Activated naive CD8-positive, alpha-beta T cell treated with anti-CD3 and anti-CD28 coated beads for 36 hours (primary cell): ENCODE measurements at places on chromosomes 1 and 21. TPM values are rescaled to one million over a fixed set of nuclear protein-coding genes. Genes with fewer than 3 reads are reported as not detected.

Gene UBXN11
- 31.7 TPM for total RNA-seq

Gene TFF1
- total RNA-seq, result not detected

Gene LAX1
- 28.9 TPM for total RNA-seq

Gene SCP2
- 63.9 TPM for total RNA-seq

Gene S100A7A
- not detected for total RNA-seq

Gene HUNK
- total RNA-seq, result 0.54 TPM

Gene RGS8
- total RNA-seq, result not detected

Gene CORT
- not detected for total RNA-seq

Gene CDCA8
- total RNA-seq, result 61.9 TPM

Gene SPRR2G
- not detected for total RNA-seq

Gene KIFAP3
- 14.9 TPM for total RNA-seq

Gene ZBTB8B
- not detected for total RNA-seq

Gene PLA2G2A
- not detected for total RNA-seq

Gene NUP210L
- total RNA-seq, result not detected

Gene OR14K1
- total RNA-seq, result not detected

Gene PLA2G5
- not detected for total RNA-seq

Gene FPGT
- total RNA-seq, result 13.8 TPM

Gene CDK11B
- 42.2 TPM for total RNA-seq

Gene TFF3
- not detected for total RNA-seq

Gene TNFAIP8L2
- 22.2 TPM for total RNA-seq

Gene HSPG2
- total RNA-seq, result 11.0 TPM

Gene OLIG2
- total RNA-seq, result not detected

Gene ADAMTS1
- not detected for total RNA-seq

Gene OR2L5
- total RNA-seq, result not detected
